ENCODE measurements at places on chromosomes 7 and 10. TPM values are rescaled to one million over a fixed set of nuclear protein-coding genes. Genes with fewer than 3 reads are reported as not detected.

DNA sequence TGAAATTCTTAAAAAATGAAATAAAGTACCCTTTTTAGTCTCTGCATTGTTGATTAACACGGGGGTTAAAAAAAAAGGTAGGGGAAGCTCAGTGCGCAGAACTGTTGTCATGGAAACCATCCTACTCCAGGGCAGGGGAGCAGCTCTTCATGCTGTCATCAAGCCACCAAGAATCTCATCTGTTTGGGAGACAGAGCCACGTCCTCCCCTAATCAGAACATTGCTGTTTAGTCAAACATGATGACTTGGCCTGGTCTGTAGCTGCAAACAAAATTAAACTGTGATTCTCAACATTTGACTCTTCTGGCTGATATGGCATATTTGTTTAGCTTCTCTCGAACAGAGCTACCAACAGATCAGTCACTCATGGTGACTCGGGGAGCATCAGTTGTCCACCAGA is 254.4 kb upstream of the KLF14 start:
- DNase-seq = peak; percentile 54

DNA sequence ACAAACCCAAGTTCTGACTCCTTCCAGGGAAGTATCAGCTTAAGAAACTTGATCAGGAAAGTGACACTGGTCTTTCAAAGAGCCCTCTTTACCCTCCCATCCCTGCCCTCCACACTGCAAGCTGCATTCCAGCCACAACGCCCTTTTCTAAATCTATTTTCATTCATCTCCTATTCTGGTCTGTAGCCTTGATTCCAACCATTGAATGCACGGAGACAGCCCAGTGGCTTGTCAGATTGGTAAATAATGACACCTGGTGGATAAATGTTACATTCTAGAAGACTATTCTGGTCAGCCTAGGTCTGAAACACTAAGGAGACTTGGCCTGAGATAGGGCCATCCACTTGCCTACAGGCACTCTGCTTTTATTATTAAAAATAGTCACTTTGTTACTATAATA is 20.9 kb downstream of the MORN4 start:
- DNase-seq = no peak

GRCh38 chr10:120392671-120393079 is 64.4 kb upstream of the PLPP4 start:
- DNase-seq = no peak

DNA sequence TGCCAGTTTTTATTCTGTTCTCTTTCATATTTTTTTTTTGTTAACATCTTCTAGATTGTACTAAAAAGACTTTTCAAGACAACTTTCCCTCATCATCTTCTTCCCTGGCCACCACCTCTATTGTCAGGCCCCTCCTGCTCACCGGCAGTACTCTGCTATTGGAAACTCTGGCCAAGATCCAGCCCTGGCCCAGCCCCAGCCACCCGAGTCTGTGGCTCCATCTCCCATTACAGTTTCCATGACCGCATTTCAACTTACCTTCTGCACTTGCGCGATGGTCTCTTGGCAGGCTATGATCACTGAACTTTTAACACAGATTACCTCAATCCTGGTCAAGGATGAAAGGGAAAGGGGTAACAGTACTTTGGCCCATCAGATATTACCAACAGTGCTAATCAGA is 137.7 kb upstream of the POM121L12 start:
- no peak for DNase-seq

- no peak for DNase-seq
These were observed 107.2 kb downstream of the ARHGAP21 start for GRCh38 chr10:24616536-24616935.

Gene OIT3
- not detected for polyA plus RNA-seq

DNA sequence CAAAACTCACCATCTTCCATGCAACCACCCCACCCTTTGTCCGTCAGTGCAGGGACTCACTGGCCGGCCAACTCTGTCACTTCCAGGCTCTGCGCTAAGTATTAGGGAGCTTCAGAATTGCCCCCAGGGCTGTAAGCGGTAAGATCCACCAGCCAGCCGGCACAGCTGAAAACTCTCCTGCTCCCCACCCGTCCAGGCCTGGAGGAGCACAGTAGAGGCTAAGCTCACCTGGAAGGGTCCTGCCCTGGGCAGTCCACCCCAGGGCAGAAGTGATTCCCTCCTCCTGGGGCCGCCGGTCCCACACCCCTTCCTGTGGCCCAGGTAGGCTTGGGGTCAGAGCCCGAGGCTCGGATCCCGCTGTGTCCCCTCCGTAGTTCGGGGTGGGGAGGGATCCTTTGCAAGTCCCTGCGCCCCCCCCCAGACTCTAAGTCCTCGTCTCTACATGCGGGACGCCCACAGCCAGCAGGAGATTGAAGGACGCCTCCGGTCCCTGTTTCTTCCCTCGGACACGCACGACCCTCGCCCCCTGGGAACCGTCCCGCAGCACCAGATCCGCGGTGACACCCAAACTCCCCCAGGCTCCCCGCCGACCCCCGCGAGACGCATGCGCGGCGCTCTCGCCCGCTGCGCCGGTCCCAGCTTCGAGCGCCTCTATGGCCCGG is 138.9 kb downstream of the ARHGAP22 start:
- DNase-seq = no peak

DNA sequence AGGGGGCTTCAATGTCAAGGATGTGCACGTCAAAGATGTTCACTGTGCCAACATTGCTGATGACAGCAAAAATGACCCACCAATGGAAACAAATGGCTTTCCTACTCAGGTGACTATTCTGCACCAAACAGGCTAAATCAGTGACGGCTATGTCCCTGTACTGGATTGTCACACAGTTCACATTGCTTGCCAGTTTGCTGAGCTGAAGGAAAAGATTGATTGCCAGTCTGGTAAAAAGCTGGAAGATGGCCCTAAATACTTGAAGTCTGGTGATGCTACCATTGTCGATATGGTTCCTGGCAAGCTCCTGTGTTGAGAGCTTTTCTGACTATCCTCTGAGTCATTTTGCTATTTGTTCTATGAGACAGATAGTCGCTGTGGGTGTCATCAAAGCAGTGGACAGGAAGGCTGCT is 202.2 kb upstream of the ETV1 start:
- DNase-seq = no peak

DNA sequence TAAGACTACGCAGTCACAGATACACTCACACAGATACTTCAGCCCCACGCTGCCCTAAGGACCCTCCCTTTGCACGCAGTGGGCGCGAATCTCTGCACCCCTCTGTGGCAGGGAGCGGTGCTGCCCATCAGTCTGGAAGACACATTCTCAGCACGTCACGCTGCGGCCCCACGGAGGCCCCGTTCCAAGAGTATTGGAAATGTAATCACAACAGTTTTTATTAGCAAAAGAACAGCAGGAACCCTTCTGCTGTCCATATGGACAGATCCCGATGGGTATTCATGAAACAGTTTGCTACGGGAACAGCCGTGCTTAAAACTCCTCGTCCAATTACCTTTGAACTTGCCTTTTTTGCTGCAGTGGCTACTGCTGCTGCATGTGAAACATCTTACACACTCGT is 131.0 kb downstream of the RPS24 start:
- DNase-seq = no peak

- no peak for DNase-seq
These were observed 253.1 kb downstream of the FZD1 start for GRCh38 chr7:91517201-91517785.

Gene ADRB1
- not detected for polyA plus RNA-seq

Gene ADGRA1
- not detected for polyA plus RNA-seq

GRCh38 chr7:117230276-117231046 is 92.4 kb downstream of the WNT2 start:
- DNase-seq = no peak

GRCh38 chr7:17988141-17988540 is 39.5 kb downstream of the PRPS1L1 start:
- DNase-seq = no peak

- DNase-seq = no peak
These were observed 110.4 kb downstream of the SFMBT2 start for GRCh38 chr10:7300384-7300971.

DNA sequence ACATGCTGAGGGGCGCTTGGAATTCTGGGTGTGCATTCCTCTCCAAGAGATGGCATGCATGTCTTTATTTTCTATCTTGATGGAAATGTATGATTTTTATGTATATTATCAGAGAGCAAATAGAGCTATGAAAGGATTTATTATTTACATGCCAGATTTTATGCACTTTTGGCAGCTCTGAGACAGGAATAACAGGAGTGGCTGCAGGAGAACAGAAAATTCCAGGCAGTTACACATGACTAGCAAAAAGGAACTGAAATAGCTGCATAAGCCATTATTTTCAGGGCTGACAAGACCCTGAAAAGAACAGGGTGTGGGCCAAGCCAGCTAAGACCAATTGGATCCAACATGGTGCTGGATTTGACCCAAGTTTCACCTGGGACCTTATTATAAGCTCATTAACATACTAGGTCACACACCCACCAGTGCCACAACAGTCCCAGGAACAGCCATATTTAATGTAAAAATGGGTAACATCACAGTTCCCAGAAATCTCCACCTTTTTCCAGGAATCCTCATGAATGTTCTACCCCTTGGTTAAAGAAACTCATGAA is 43.2 kb upstream of the ACSL5 start:
- DNase-seq = no peak

DNA sequence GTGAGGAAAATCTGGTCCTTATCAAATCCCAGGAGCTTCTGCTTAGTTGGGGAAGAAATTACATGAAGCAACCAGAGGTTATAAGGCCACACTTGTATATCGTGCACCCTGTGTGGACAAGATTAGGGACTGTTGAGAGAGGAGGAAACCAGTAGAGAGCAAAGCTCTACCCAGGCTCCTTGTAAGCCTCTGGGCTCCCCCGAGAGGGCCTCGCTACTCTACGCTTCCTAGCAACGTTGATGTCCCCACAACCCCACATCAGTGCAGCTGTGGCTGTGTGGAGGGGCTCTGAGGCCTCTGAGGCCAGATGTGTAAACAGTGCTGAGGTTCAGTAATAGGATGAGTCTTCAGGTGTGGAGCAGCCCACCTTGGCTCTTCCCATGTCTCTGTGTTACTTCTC is 16.0 kb downstream of the HIF1AN start:
- no peak for DNase-seq

Gene AMPH
- 0.09 TPM for polyA plus RNA-seq

- DNase-seq = no peak
These were observed 246.9 kb downstream of the AHR start for GRCh38 chr7:17545348-17545747.
